ENCODE measurements at places on chromosomes 7 and 10. TPM values are rescaled to one million over a fixed set of nuclear protein-coding genes. Genes with fewer than 3 reads are reported as not detected.

DNA sequence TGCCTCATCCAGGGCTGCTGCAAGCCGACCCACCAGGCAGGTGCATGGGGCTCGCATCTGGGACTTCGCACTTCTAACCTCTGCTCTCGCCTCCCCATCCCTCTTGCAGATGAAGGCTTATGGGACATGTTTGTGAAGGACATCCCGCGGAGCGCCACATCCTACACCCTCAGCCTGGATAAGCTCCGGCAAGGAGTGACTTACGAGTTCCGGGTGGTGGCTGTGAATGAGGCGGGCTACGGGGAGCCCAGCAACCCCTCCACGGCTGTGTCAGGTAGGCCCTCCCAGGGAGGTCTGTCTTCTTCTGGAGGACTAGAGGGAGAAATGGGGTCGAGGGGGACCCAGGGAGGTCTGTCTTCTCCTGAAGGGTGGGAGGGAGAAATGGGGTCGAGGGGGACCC lies 448.9 kb upstream of the FOXK1 start:
- no peaks in the 10 kb centered on the region for H3K36me3 ChIP-seq
- DNase-seq: no peak
- no peak overlapping the region for H3K27ac ChIP-seq

- no peaks in the 10 kb centered on the region for H3K4me1 ChIP-seq
- no peak overlapping the region for H3K4me3 ChIP-seq
- H3K27me3 ChIP-seq: no peaks in the 10 kb centered on the region
- peak; percentile 24 for DNase-seq
Measured at GRCh38 chr7:134293002-134293740, 23.6 kb downstream of the SLC35B4 start.

PRF1 gene
- not detected for total RNA-seq

GRCh38 chr7:110156511-110156910 lies 934.4 kb upstream of the LRRN3 start:
- H3K36me3 ChIP-seq: no peaks in the 10 kb centered on the region
- H3K4me3 ChIP-seq: no peak overlapping the region
- H3K27ac ChIP-seq: no peak overlapping the region
- H3K4me1 ChIP-seq: no peaks in the 10 kb centered on the region
- DNase-seq: no peak

- H3K36me3 ChIP-seq: no peaks in the 10 kb centered on the region
- H3K27me3 ChIP-seq: no peaks in the 10 kb centered on the region
- H3K4me1 ChIP-seq: no peaks in the 10 kb centered on the region
- no peak for DNase-seq
Measured at GRCh38 chr7:115728518-115728917, 302.0 kb downstream of the TFEC start.

TUBAL3 gene
- 0.39 TPM for total RNA-seq

DNA sequence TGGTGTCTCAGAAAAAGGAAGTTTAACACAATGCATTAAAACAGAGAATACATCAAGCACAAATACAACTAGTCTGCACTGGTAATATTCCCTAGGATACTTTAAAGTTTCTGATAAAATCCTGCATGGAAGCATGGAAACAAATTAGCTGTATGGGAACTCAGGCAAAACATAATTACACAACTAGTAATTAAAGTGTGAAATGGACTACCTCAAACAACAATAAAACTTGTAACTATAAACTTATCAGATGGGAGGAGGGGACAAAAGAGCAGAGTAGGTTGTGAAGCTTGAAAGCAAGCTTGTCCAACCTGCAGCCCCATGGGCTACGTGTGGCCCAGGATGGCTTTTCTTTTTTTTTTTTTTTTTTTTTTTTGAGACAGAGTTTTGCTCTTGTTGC lies 98.9 kb downstream of the PARD3 start:
- peaks cover 39% of the 10 kb centered on the region for H3K4me1 ChIP-seq
- H3K27me3 ChIP-seq: no peaks in the 10 kb centered on the region
- no peak overlapping the region for H3K27ac ChIP-seq
- no peak for DNase-seq
- H3K36me3 ChIP-seq: no peaks in the 10 kb centered on the region
- H3K4me3 ChIP-seq: no peak overlapping the region

- no peak overlapping the region for H3K27ac ChIP-seq
- H3K36me3 ChIP-seq: no peaks in the 10 kb centered on the region
- no peak overlapping the region for H3K4me3 ChIP-seq
- no peak for DNase-seq
Measured at GRCh38 chr10:12299222-12299965, 50.0 kb upstream of the CAMK1D start.

CYP2C9 gene
- 1.4 TPM for total RNA-seq

GRCh38 chr10:84539216-84539615 lies 210.8 kb downstream of the CCSER2 start:
- DNase-seq: no peak
- H3K27me3 ChIP-seq: no peaks in the 10 kb centered on the region
- H3K27ac ChIP-seq: no peak overlapping the region
- H3K36me3 ChIP-seq: no peaks in the 10 kb centered on the region

H2BK1 gene
- not detected for total RNA-seq

CH25H gene
- not detected for total RNA-seq

DNA sequence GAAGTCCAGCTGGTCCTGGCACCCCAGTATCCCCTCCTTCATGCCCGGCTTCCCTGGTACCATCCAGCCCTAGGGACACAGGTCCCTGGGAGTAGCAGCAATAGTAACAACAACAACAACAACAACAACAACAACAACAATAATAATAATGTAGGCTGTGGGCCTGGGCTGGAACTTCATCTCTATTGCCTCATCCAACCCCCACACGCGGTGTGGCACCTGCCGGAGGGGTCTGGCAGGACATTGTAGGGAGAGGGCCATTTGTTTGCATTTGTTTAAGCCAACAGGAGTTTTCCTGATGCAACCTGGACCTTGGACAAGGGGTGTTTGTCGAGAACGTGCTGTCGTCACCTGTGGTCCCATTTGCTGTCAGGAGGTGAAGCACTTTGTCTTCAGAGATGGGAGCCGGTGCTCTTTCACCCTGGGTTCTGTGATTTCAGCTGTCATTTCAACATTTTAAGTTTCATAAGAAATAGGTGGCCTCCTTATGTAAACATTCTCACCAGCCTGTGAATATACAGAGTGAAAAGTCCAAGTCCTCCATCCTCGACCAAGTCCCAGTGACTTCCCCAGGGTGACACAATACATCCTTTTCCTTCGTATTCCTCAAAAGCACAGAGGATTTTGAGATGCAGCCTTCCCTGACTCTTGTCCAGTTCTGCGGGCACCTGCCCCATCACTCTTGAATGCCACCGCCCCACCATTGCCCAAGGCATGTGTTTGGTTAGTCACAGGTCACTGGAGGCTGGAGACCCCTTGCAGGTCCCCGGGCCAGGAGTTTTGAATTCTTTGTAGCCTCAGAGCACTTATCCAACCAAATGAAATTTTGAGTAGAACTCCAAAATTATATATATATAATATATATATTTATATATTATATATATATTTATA lies 9.2 kb downstream of the LHPP start:
- H3K36me3 ChIP-seq: no peaks in the 10 kb centered on the region
- H3K4me3 ChIP-seq: no peak overlapping the region
- H3K4me1 ChIP-seq: peaks cover 25% of the 10 kb centered on the region
- peak overlapping the region; percentile 95 for H3K27ac ChIP-seq
- DNase-seq: peak; percentile 94

DNA sequence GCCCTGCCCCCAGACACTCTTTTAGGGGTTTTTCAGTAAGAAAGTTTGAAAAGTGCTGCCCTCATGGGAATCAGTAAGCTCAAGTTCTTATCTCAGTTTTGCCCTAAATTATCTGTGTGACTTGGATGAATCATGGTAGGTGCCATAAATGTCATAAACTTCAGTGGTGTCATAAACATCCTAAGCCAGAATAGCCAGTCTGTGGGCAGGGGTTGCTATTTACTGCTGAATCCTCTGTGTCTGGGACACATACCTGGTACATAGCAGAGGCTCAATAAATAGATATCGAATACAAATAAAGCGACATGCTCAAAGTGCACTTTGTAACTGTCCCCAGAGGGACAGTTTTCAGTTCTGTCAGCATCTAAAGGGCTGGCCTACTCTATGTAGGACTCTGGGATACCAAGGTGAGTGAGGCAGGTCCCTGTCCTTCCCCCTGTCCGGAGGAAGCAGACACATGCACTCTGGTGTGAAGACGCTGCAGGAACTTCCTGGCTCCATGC lies 502.1 kb downstream of the RPS24 start:
- peaks cover 36% of the 10 kb centered on the region for H3K4me1 ChIP-seq
- no peaks in the 10 kb centered on the region for H3K27me3 ChIP-seq
- H3K4me3 ChIP-seq: no peak overlapping the region
- H3K36me3 ChIP-seq: no peaks in the 10 kb centered on the region
- DNase-seq: peak; percentile 76

DNA sequence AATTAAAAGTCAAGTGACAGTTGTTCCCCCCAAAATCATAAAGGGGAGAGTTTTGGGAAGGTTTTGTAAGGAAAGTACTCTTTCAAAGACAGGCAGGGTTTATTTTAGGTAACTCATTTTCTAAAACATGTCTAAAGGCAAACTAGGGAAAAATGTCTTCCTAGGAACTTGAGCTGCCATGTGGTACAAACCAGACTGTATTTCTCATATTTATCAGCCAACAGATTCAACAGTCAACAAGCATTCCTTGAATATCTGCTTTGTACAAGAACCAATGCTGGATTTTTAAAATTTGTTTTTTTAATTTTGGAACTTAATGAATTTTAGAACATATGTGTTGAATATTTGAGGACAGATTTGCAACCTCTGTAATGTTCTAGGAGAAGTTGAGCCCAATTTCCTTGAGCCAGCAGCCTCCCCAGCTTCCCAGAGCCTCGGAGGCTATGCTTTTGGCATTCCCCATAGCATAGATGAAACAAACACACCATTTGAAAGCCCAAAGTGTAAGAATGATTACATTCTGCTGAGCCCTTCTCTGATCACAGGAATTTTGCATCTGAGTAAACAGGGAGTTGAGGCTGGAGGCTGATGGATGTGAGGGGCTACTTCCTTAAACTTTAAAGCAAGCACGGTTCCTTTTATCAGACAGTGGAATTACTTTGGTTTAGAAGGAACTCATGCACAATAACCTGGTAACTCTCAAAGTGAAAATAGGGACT lies 345.1 kb downstream of the RNLS start:
- DNase-seq: no peak
- no peak overlapping the region for H3K4me3 ChIP-seq
- no peaks in the 10 kb centered on the region for H3K27me3 ChIP-seq
- no peaks in the 10 kb centered on the region for H3K4me1 ChIP-seq

DNA sequence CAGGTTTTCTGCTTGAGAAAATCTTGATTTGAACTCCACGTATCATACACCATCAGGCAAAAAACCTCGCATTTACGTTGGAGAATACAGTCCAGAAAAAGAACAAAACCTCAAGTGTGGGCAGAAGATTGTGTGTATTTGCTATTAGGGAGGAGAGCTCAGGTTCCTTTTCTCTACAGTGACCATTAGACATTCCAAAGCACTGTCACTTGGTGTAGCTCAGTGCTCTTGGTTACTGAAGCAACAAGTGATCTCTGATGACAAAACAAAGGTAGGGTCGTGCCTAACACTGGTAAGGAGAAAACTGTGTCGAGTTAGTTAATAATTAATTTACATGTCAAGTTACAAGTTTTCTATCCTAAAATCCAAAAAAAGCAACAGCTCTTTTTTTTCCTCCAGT lies 72.6 kb downstream of the C1GALT1 start:
- H3K4me1 ChIP-seq: peaks cover 13% of the 10 kb centered on the region
- no peak overlapping the region for H3K4me3 ChIP-seq
- peak overlapping the region; percentile 84 for H3K27ac ChIP-seq
- DNase-seq: peak; percentile 66

Measured in Caco-2 (cell line).